Trophoblast cell (in vitro differentiated cells and primary cell): ENCODE measurements at places on chromosomes 7 and 10.

GRCh38 chr7:25486656-25487055 lies 258.4 kb upstream of the NPVF start:
- no peak overlapping the region for H3K27ac ChIP-seq
- H3K4me3 ChIP-seq: no peak overlapping the region
- H3K36me3 ChIP-seq: no peaks in the 10 kb centered on the region
- no peaks in the 10 kb centered on the region for H3K27me3 ChIP-seq
- DNase-seq: no peak

GRCh38 chr10:10778959-10779358 lies 238.7 kb upstream of the CELF2 start:
- no peak overlapping the region for H3K4me3 ChIP-seq
- H3K27me3 ChIP-seq: no peaks in the 10 kb centered on the region
- no peaks in the 10 kb centered on the region for H3K4me1 ChIP-seq
- no peak for DNase-seq
- H3K36me3 ChIP-seq: no peaks in the 10 kb centered on the region

DNA sequence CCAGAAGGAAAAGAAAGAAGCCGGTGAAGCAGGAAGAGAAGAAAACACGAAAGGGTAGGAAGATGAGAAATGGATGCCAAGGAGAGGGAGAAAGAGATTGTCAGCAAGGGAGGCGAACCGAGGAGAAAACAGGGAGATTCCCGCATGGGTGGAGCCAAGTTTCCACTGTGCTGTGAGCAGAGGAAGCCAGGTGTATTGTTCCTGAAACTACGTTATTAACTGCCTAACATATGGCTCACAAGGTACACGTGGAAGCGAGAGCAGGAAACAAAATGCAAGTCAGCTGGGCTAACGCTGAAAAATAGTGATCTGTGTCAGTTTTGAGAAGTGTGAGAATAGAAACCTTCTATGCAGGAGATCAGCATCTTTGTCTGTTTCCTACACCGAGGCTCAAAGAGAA lies 20.4 kb upstream of the HIPK2 start:
- H3K4me3 ChIP-seq: no peak overlapping the region
- no peaks in the 10 kb centered on the region for H3K27me3 ChIP-seq
- no peaks in the 10 kb centered on the region for H3K4me1 ChIP-seq

GRCh38 chr10:49173853-49174252 lies 14.3 kb downstream of the TMEM273 start:
- H3K4me3 ChIP-seq: no peak overlapping the region
- no peaks in the 10 kb centered on the region for H3K27me3 ChIP-seq
- no peak for DNase-seq

GRCh38 chr10:130028465-130028819 lies 64.4 kb upstream of the EBF3 start:
- H3K27ac ChIP-seq: no peak overlapping the region
- H3K36me3 ChIP-seq: no peaks in the 10 kb centered on the region
- no peaks in the 10 kb centered on the region for H3K4me1 ChIP-seq
- H3K4me3 ChIP-seq: no peak overlapping the region
- H3K27me3 ChIP-seq: no peaks in the 10 kb centered on the region

GRCh38 chr10:121595806-121596688 lies 2.2 kb downstream of the FGFR2 start:
- no peak overlapping the region for H3K27ac ChIP-seq
- no peak for DNase-seq
- H3K4me1 ChIP-seq: peaks cover 9% of the 10 kb centered on the region
- peaks cover 10% of the 10 kb centered on the region for H3K36me3 ChIP-seq
- no peaks in the 10 kb centered on the region for H3K27me3 ChIP-seq
- peak overlapping the region; percentile 62 for H3K4me3 ChIP-seq

GRCh38 chr7:35848725-35849124 lies 47.9 kb downstream of the SEPTIN7 start:
- H3K36me3 ChIP-seq: peaks cover 8% of the 10 kb centered on the region
- no peak overlapping the region for H3K27ac ChIP-seq
- peak; percentile 9 for DNase-seq
- no peak overlapping the region for H3K4me3 ChIP-seq

GRCh38 chr7:129768614-129769399 lies 157.3 kb downstream of the NRF1 start:
- DNase-seq: no peak
- H3K4me1 ChIP-seq: peaks cover 3% of the 10 kb centered on the region
- no peak overlapping the region for H3K4me3 ChIP-seq
- no peak overlapping the region for H3K27ac ChIP-seq

- no peaks in the 10 kb centered on the region for H3K36me3 ChIP-seq
- H3K4me1 ChIP-seq: no peaks in the 10 kb centered on the region
- H3K4me3 ChIP-seq: no peak overlapping the region
- H3K27me3 ChIP-seq: no peaks in the 10 kb centered on the region
- H3K27ac ChIP-seq: no peak overlapping the region
Observed at GRCh38 chr7:135333200-135333599, 99.6 kb downstream of the STRA8 start.

GRCh38 chr7:23284871-23285270 lies 14.3 kb upstream of the MALSU1 start:
- no peaks in the 10 kb centered on the region for H3K36me3 ChIP-seq
- H3K27ac ChIP-seq: no peak overlapping the region

DNA sequence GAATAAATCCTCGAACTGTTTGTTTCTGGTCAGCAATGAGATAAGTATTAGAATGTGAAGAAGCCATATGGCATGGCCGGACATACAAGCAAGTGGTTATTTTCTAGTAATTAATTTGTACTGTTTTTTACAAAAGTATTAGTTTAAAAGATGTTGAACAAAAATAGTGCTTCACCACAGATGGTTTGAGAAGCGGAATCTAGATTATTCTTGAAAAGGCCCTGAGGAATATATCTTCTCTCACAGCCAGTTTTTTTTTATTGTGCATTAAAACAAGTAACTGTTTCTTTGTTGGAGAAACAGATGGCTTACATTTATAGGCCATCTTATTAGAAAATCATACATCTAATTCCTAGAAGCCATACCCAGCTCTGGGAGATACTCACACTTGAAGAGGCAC lies 153.3 kb downstream of the TMEM26 start:
- no peaks in the 10 kb centered on the region for H3K4me1 ChIP-seq
- H3K36me3 ChIP-seq: no peaks in the 10 kb centered on the region
- no peak overlapping the region for H3K27ac ChIP-seq
- H3K27me3 ChIP-seq: no peaks in the 10 kb centered on the region
- no peak overlapping the region for H3K4me3 ChIP-seq
- DNase-seq: no peak
